Cardiac septum (tissue), 1 donor: ENCODE measurements at places on chromosomes 3 and 15.

DNA sequence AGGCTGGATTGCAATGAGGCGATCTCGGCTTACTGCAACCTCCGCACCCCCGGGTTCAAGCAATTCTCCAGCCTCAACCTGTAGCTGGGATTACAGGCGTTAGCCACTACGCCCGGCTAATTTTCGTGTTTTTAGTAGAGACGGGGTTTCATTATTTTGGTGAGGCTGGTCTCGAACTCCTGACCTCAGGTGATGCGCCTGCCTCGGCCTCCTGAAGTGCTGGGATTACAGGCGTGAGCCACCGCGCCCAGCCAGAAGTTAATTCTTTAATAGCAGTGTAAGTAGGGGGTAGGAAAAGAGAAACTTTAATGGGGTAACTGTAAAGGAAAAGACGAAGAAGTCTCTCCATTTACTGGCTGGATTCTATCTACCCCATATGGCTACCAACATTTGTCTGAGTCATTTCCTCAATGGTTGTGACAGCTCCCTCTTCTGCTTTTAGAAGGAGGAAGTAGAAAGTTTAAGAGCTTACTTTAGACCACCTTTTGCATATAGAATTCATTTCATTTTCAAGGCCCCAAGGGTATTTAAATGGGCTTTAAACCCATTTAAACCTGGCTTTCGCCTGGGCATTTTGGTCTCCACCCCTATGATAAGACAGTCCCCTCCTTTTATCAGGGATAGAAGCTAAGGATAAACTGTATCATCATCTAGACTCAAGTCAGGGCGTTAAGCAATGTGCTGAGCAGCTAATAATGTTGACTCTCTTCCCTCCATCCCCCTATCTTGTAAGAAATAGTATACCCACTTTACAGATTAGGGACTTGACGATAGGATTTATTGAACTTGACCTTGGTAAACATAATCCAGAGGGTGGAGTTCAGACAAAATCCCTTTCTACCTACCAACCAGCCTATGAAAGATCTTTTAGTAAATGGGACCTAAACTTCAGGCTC, 1.1 kb upstream of the CDV3 start:
- DNase-seq = no peak

- no peak for DNase-seq
Measured at GRCh38 chr3:37645517-37646380, 215.9 kb upstream of the CTDSPL start.

- DNase-seq = no peak
Measured at GRCh38 chr3:29822071-29822470, 541.2 kb downstream of the RBMS3 start.

GRCh38 chr15:70416829-70417228, 319.1 kb upstream of the TLE3 start:
- no peak for DNase-seq

DNA sequence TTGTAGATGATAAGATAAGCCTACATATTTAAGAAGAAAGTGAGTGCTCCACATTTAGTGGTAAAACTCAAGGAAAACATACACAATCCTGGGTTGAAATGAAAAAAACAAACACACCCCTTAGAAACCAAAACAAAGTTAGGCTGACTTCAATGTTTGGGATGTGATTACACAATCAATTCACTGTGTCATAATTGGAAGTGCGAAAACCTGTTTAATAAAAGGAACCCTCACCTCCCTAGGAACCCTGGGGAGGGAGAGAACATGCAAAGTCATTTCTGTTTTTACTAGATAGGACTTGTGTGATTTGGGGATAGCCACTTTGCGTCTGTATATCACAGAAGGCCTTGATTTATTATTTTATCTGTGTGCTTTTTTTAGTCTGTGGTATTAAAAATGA, 275.0 kb downstream of the NFKBIZ start:
- no peak for DNase-seq

DNA sequence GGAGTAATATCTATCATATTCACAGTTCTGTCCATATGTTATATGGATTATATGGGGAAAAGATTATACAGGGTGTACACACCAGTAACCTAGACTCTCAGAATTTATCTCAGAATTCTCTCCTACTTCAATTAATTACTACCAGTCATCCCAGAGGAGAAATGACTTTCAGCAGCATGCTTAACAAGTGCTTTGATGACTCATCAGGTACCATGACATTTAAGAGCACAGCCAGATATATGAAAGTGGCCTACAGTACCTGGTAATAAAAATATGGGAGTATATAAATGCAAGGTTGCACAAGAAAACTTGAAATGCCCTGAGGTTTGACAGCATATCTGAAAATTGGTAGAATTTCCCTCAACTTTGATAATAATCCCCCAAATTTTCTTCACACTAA, 1273.0 kb downstream of the OTOL1 start:
- DNase-seq = no peak

DNA sequence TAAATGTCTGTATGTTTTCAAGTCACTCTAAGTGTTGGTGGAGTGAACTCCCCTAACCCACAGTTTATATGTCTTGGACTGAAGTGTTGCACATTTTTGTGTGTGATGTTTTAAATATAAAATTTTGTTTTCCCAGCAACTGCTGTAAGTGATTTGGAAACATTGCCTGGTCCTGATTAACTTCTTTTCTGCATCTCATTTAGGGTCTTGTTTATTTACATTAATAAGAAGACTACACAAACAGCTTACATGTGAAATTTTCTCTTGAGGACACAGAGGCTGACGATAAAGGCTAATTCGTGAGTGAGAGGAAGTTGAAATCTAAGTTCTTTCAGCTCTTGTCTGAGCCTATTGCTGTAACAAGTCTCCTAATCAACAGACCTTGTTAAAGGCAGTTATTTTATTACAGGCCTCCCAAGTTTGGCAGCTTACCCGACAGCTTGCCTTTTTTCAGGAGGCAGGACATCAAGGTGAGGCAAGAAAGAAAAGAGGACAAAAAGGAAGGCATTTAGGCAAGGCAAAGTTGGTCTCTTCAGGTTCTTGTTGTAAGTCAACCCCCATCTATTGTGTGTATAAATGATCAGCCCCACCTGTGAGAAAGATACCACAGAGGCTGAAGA, 177.7 kb upstream of the NR2E3 start:
- no peak for DNase-seq

DNA sequence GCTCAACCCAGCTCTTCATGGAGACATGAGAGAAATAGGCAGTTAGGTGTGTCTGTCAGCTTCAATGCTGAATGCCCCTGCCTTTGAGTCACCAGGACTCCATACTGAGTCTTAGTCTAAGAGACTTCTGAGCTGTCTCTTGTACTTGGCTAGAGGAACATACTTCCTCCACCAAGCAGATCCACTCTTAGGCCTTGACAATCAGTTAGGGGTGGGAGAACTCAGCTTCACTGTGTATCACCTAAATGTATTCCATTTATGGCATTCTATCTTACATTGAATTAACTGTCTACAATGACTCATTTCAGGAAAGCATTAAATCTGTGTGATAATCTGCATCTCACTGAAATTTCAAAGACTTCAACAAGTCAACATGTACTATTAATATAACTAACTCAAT, 66.0 kb downstream of the STAC start:
- no peak for DNase-seq

GRCh38 chr3:14569474-14570000, 29.4 kb upstream of the GRIP2 start:
- DNase-seq = no peak

- DNase-seq = no peak
Measured at GRCh38 chr3:123392871-123393620, 55.8 kb downstream of the ADCY5 start.

GRCh38 chr15:33154351-33155166, 40.0 kb downstream of the FMN1 start:
- no peak for DNase-seq

- no peak for DNase-seq
Measured at GRCh38 chr15:78133801-78134200, 2.6 kb upstream of the CIB2 start.
